ENCODE measurements at places on chromosomes 5 and 9. TPM values are rescaled to one million over a fixed set of nuclear protein-coding genes. Genes with fewer than 3 reads are reported as not detected.

DNA sequence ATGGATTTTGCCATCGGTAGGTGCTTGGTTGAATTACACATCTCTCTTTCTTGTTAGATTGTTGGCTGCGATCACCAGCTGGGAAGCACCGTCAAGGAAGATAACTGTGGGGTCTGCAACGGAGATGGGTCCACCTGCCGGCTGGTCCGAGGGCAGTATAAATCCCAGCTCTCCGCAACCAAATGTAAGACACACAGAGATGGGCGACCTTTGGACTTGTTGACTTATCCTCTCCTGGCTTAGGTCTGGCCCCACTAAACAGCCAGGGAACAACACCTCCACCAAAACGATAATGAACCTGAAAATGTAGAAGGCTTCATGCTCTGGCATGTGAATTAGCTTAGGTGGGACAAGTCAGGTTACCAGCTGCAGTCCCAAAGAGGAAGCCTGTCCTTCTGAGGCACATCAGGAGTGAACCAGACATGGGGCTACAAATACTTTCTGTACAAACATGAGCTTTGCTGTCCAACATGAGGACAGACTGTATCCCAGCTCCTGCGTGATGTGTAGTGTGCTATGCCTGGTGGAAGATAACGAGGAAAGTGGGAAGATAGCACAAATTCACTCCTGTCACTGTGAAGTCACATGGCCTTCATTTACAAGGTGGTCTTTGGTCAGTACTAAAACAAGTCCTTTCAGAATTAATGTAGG is 148.4 kb downstream of the ADAMTSL1 start:
- no peaks in the 10 kb centered on the region for H3K27me3 ChIP-seq
- no peak for DNase-seq

CLK4 gene
- total RNA-seq: 25.5 TPM

GRCh38 chr5:149284501-149284900 is 12.8 kb downstream of the AFAP1L1 start:
- no peaks in the 10 kb centered on the region for H3K36me3 ChIP-seq
- no peaks in the 10 kb centered on the region for H3K27me3 ChIP-seq
- H3K4me1 ChIP-seq: no peaks in the 10 kb centered on the region
- no peak overlapping the region for H3K4me3 ChIP-seq

DNA sequence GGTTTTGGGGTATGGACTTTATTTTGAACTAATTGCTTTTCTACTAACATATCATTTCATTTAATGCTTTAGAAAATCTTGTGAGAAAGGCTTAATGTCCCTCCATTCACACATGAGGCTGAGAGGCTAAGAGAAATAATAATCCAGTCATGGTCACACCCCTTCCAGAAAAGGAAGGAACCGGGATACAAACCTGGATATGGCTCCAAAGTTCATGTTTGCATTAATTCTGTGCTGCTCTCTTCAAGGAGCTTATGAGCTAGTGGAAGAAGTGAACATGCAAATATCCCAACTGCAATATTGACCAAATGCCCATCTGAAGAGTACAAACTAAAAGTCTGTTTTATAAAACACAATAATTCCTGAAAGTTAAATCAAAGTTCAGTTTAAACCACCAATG is 732.1 kb upstream of the RIOK2 start:
- H3K27me3 ChIP-seq: no peaks in the 10 kb centered on the region
- H3K4me1 ChIP-seq: no peaks in the 10 kb centered on the region
- H3K36me3 ChIP-seq: no peaks in the 10 kb centered on the region
- DNase-seq: no peak
- no peak overlapping the region for H3K4me3 ChIP-seq
- no peak overlapping the region for H3K27ac ChIP-seq

- no peak overlapping the region for H3K4me3 ChIP-seq
- no peak overlapping the region for H3K27ac ChIP-seq
- no peaks in the 10 kb centered on the region for H3K36me3 ChIP-seq
- no peaks in the 10 kb centered on the region for H3K27me3 ChIP-seq
- H3K4me1 ChIP-seq: no peaks in the 10 kb centered on the region
Observed at GRCh38 chr9:101705135-101705661, 33.2 kb downstream of the GRIN3A start.

CCDC152 gene
- 3.7 TPM for total RNA-seq

DNA sequence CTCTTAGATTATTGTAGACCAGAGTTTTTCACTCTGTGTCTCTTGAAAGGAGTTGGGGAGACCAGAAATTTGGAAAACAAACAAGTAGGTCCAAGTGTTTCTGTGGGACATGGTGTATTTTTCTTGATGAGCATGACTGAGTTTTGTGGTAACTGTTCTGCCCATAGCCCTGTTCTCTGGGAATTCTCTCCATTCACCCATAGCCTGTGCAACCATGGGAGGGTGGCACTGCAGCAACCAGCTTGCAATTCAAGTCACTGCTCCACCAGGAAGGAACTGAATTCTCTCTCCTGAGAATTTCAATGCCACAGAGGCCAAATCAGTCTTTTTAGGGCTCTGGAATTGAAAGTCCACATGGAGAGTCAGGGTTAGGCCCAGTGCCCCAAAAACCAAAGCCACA is 475.3 kb upstream of the TRPC7 start:
- H3K36me3 ChIP-seq: no peaks in the 10 kb centered on the region
- DNase-seq: no peak
- H3K27me3 ChIP-seq: no peaks in the 10 kb centered on the region
- H3K4me3 ChIP-seq: no peak overlapping the region

CBY3 gene
- total RNA-seq: not detected

- H3K4me3 ChIP-seq: no peak overlapping the region
- no peak for DNase-seq
- H3K27ac ChIP-seq: no peak overlapping the region
- H3K27me3 ChIP-seq: no peaks in the 10 kb centered on the region
- peaks cover 5% of the 10 kb centered on the region for H3K4me1 ChIP-seq
- H3K36me3 ChIP-seq: no peaks in the 10 kb centered on the region
Observed at GRCh38 chr9:94672811-94673487, 33.6 kb upstream of the FBP1 start.

DNA sequence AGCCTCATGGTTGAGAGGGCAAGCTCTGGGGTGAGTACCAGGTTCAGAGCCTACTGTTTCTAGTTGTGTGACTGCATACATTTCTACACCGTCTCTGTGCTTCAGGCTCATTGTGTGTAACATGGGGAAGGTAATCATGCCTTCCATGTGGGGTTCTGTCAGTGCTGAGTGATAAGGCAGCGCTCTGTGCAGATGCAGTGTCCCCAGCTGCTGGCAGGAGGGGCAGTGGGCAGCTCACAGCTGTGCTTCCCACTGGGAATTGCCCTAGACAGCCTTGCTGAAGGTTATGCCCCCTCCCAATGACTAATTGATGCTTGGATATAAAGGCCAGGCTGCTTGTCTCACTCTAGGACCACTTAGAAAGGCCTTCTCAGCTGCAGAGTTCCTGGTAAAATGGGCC is 121.8 kb upstream of the SAP30L start:
- no peaks in the 10 kb centered on the region for H3K36me3 ChIP-seq
- H3K4me1 ChIP-seq: peaks cover 17% of the 10 kb centered on the region
- H3K27me3 ChIP-seq: no peaks in the 10 kb centered on the region
- no peak for DNase-seq
- no peak overlapping the region for H3K4me3 ChIP-seq
- no peak overlapping the region for H3K27ac ChIP-seq

GRCh38 chr9:110874963-110875674 is 163.2 kb downstream of the LPAR1 start:
- no peak overlapping the region for H3K4me3 ChIP-seq
- H3K4me1 ChIP-seq: peaks cover 3% of the 10 kb centered on the region
- no peaks in the 10 kb centered on the region for H3K36me3 ChIP-seq
- no peak for DNase-seq
- no peak overlapping the region for H3K27ac ChIP-seq
- H3K27me3 ChIP-seq: no peaks in the 10 kb centered on the region

DNA sequence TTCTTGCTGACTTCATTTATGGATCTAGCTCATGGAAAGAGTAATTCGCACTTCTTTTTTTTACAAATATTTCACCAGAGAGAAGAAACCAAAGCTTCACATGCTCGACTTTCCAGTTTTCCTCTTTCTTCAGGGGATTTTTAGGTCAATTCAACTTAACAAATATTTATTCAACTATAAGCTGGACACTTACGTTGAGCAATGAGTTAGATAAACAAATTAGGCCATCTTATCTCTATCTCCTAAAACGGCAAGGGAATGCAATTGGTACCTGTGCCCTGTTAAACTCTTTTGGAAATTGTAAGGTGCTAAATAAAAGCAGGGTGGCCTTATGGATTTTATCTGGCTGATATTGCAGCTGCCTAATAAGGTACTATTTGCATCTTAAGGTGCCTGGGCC is 145.1 kb upstream of the RAI14 start:
- H3K36me3 ChIP-seq: no peaks in the 10 kb centered on the region
- H3K27me3 ChIP-seq: no peaks in the 10 kb centered on the region
- no peak for DNase-seq
- H3K4me3 ChIP-seq: no peak overlapping the region
- H3K4me1 ChIP-seq: peaks cover 2% of the 10 kb centered on the region

GRCh38 chr5:123763201-123763600 is 251.2 kb downstream of the CSNK1G3 start:
- H3K4me3 ChIP-seq: no peak overlapping the region
- no peak overlapping the region for H3K27ac ChIP-seq
- no peaks in the 10 kb centered on the region for H3K27me3 ChIP-seq
- DNase-seq: no peak
- no peaks in the 10 kb centered on the region for H3K4me1 ChIP-seq

- no peaks in the 10 kb centered on the region for H3K27me3 ChIP-seq
- no peaks in the 10 kb centered on the region for H3K4me1 ChIP-seq
- no peak overlapping the region for H3K27ac ChIP-seq
- no peak for DNase-seq
- no peak overlapping the region for H3K4me3 ChIP-seq
Observed at GRCh38 chr5:77367741-77368140, 124.4 kb downstream of the WDR41 start.

SHISAL2B gene
- total RNA-seq: not detected

DNA sequence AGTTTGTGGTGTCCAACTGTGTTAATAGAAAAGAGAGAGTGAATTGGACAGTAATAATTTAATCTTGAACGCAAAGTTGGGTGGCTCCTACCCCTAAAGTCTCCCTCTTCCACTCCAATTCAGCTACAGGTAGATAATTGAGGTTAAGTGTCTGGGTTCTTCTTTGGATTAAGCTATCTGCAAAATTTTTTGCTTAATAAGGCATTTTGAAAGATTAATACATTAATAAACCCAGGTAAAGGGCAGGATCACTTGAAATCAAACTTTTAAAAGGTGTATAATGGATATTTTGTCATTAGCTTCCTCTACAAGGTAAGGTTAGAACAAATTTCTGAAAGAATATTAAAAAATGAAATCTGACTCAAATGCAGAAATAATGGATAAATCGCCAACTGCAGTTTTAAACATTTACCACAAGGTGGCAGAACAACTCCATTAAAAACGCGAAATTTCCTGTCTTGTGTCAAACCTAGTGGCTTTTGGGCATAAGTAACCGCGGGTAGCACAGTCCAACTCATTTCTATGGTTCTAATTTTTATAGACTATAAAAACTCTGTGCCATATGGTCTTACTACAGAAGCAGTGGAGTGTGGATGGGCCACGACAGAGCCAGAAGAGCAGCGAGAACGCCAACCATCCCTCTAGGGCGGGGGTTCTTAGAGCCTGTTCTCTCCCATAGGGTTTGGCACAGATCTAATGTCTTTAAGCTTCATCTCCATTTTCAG is 276.5 kb downstream of the ARHGEF28 start:
- H3K36me3 ChIP-seq: no peaks in the 10 kb centered on the region
- H3K27me3 ChIP-seq: no peaks in the 10 kb centered on the region
- no peak overlapping the region for H3K4me3 ChIP-seq
- no peaks in the 10 kb centered on the region for H3K4me1 ChIP-seq
- no peak overlapping the region for H3K27ac ChIP-seq
- DNase-seq: no peak

CD72 gene
- 4.1 TPM for total RNA-seq

DNA sequence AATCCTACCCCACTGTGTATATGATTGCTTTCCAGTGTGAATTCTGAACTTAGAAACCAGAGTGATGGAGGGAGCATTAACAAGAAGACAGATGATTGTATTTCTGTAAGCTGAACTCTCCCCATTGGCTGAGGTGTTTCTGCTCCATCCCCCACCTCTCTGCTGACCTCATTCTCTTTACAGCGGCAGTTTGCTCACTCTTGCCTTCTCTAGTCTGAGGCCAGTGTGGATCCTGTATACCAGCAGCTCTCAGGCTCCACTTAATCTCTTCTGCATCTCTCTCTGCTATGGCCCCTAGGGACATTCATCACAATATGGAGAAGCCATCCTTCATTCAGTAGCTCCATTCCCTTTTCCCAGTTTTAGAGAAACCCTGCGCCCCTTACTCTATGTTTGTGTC is 358.8 kb downstream of the MAN2A1 start:
- no peaks in the 10 kb centered on the region for H3K4me1 ChIP-seq
- no peak overlapping the region for H3K27ac ChIP-seq
- H3K27me3 ChIP-seq: no peaks in the 10 kb centered on the region
- no peak overlapping the region for H3K4me3 ChIP-seq
- no peaks in the 10 kb centered on the region for H3K36me3 ChIP-seq

- DNase-seq: no peak
- no peak overlapping the region for H3K4me3 ChIP-seq
- H3K4me1 ChIP-seq: no peaks in the 10 kb centered on the region
- H3K27ac ChIP-seq: no peak overlapping the region
- H3K36me3 ChIP-seq: no peaks in the 10 kb centered on the region
- no peaks in the 10 kb centered on the region for H3K27me3 ChIP-seq
Observed at GRCh38 chr9:136140966-136141365, 22.3 kb upstream of the TMEM250 start.

- DNase-seq: no peak
- H3K27ac ChIP-seq: no peak overlapping the region
- H3K36me3 ChIP-seq: no peaks in the 10 kb centered on the region
- no peak overlapping the region for H3K4me3 ChIP-seq
- no peaks in the 10 kb centered on the region for H3K27me3 ChIP-seq
- peaks cover 3% of the 10 kb centered on the region for H3K4me1 ChIP-seq
Observed at GRCh38 chr5:81425569-81425968, 31.6 kb upstream of the ACOT12 start.

DNA sequence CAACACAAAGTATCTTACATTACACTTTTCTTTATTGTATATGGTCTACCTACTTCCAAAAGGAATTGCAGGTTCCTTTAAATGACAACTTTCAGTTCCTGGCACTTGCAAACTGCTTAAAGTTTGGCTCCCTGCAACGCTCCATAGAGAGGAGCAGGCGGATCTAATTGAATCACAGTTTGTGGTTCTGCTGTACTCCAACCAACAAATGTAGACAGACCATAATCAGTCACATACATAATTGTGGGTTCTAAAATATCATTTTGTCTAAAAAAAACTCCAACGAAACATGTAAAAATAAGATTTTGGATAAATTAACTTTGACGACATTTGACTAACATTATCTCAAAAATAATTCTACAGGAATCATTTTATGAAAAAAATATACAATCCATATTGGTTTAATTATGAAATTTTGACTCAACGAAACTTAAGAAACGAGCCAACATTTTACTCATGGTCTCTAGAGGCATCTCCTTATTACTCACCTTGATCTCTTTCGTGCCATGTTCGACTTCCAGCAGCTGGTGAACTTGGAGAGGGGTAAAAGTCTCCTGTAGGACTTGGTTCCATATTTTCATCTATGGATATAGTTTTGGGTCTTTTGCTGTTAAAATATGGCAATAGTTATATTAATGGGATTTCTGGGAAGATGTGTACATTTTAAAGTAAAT is 167.6 kb downstream of the NFIB start:
- no peaks in the 10 kb centered on the region for H3K36me3 ChIP-seq
- no peak overlapping the region for H3K27ac ChIP-seq
- H3K27me3 ChIP-seq: no peaks in the 10 kb centered on the region
- no peak overlapping the region for H3K4me3 ChIP-seq
